Suprapubic skin (tissue), 4 donors: ENCODE measurements at places on chromosomes 7 and 10. TPM values are rescaled to one million over a fixed set of nuclear protein-coding genes. Genes with fewer than 3 reads are reported as not detected.
A peak's percentile ranks its signal among the peaks of the same experiment; 100 is the strongest.

- no peak for DNase-seq
- no peak overlapping the region for H3K4me3 ChIP-seq
- peaks cover 6% of the 10 kb centered on the region for H3K36me3 ChIP-seq
- H3K4me1 ChIP-seq = peaks cover 82% of the 10 kb centered on the region
- H3K27ac ChIP-seq = peak overlapping the region; percentile 75
Measured at GRCh38 chr7:1062296-1063294, 18.2 kb downstream of the GPR146 start.

DNA sequence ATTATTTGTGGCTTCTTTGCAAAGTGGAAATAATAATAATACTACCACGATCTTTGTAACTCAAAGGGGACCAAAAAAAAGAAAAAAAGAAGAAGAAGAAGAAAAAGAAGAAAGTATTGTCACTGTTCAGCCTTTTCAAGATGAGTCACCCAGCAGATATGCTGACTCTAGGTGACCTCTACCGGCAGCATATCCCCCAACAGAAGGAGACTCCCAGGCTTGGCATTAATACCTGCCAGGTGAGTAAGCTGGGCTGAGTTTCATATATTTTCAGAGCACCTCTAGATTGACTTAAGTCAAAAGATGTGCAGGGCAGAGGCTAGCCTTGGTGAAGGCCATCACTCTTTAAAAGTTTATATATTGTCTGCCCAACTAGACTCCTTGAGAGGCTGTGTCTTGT, 30.4 kb upstream of the GPR26 start:
- peaks cover 22% of the 10 kb centered on the region for H3K27me3 ChIP-seq
- no peaks in the 10 kb centered on the region for H3K4me1 ChIP-seq
- H3K4me3 ChIP-seq = no peak overlapping the region
- H3K27ac ChIP-seq = no peak overlapping the region

- peak; percentile 34 for DNase-seq
- H3K27ac ChIP-seq = no peak overlapping the region
- no peaks in the 10 kb centered on the region for H3K27me3 ChIP-seq
- H3K36me3 ChIP-seq = no peaks in the 10 kb centered on the region
Measured at GRCh38 chr10:86313621-86314041, 53.0 kb downstream of the GRID1 start.

DNA sequence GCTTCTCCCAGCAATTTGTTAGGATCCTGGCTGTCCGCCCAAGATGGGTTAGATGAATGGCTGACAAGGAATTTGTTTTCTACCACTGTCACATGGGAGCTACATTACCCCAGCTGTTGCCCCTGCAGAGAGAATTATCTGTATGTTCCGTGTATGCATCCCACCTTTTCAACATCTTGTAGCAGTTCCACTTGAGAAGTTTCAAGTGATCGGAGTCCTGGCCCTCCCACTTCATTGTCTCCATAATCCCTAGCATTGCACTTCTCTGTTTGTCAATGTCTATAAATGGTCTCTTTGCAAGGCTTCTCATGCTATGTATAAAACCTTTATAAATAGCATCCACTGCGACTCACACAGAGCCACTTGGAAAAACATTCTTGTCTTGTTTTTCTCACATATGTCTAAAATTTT, 972.5 kb downstream of the CNTNAP2 start:
- no peak for DNase-seq
- H3K4me3 ChIP-seq = no peak overlapping the region
- H3K4me1 ChIP-seq = no peaks in the 10 kb centered on the region
- no peaks in the 10 kb centered on the region for H3K27me3 ChIP-seq
- no peaks in the 10 kb centered on the region for H3K36me3 ChIP-seq

GRCh38 chr10:69641261-69641980, 11.4 kb downstream of the FAM241B start:
- peaks cover 33% of the 10 kb centered on the region for H3K4me1 ChIP-seq
- H3K4me3 ChIP-seq = no peak overlapping the region
- DNase-seq = peak; percentile 44
- no peak overlapping the region for H3K27ac ChIP-seq

- no peak overlapping the region for H3K27ac ChIP-seq
- H3K27me3 ChIP-seq = no peaks in the 10 kb centered on the region
- no peak overlapping the region for H3K4me3 ChIP-seq
- H3K36me3 ChIP-seq = no peaks in the 10 kb centered on the region
- H3K4me1 ChIP-seq = no peaks in the 10 kb centered on the region
Measured at GRCh38 chr10:33812586-33812985, 478.1 kb upstream of the NRP1 start.

GRCh38 chr7:12864470-12865046, 177.1 kb downstream of the ARL4A start:
- no peaks in the 10 kb centered on the region for H3K27me3 ChIP-seq
- no peak overlapping the region for H3K4me3 ChIP-seq
- no peaks in the 10 kb centered on the region for H3K36me3 ChIP-seq
- peaks cover 18% of the 10 kb centered on the region for H3K4me1 ChIP-seq

Gene DDX50
- 34.2 TPM for total RNA-seq

DNA sequence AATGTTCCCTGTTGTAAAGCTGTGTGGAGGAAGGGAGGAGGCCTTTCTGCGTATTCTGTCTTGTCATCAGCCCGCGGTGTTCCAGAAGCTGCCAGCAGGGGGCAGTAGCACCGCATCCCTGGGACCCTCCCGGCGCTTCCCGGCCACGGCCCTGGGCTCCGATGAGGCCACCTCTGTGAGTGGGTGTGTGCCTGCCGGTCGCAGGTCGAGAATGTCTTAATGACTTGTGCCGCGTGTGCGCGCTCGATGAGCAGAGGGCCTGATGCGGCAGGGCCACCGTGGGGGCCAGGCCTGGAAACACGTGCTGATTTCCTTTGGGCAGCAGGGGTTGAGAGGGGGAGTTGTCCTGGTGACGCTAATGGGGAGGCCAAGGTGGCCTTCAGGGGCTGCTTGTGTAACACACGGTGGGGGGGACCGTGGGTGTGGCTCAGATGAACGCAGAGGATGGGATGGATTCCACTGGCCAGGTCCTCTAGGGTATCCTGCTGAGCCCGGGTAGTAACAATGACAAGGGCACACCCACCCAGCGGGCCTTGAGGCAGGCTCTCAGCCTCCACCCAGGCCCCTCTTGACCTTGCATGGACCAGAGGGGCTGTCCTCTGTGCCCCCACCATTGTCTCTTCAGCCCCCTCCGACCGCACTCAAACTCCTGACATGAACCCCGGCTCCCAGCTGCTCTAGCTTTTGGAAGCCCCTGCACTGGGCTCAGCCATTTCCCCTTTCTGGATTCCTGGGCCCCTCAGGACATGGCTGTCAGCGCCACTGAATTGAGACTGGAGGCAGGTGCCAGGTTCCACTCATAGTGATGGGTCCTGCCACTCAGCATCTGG, 135.9 kb upstream of the PODXL start:
- H3K27me3 ChIP-seq = peaks cover 57% of the 10 kb centered on the region
- H3K4me1 ChIP-seq = peaks cover 15% of the 10 kb centered on the region
- no peak overlapping the region for H3K27ac ChIP-seq

DNA sequence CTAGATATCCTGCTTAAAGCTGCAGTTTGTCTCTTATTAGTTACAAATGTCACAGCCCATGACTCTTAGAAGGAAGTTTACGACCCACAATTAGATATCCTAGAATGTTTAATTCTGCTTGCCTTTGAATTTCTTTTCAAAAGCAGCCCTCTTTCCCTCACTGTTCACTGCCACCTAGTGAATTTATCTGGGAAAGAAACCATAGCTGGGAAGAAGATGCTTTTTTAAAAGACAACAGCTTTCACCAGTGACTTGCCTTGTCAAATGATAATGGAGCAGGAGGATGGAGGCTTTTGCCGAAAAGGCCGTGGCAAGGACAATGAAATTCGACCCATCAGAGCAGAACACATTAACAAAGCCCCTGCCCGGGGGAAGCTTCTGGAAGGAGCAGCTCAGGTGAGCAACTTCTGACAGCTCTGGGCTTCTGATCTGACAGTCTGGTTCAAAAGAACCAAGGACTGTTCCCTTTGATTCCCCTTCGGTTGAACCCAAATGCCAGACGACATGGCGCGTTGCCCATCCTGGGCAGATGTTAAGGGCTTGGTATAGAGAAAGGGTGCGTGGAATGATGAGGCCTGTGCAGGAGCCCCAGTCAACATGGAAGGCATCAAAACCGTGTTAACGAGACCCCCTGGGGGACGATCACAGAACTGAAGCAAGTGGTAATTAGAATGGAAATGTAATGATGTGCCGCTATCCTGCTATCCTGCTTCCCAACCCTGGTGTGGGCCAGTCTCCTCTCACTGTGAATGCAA, 236.8 kb downstream of the FRMD4A start:
- no peak for DNase-seq
- no peak overlapping the region for H3K27ac ChIP-seq
- no peak overlapping the region for H3K4me3 ChIP-seq
- no peaks in the 10 kb centered on the region for H3K27me3 ChIP-seq
- H3K36me3 ChIP-seq = no peaks in the 10 kb centered on the region

- no peak for DNase-seq
- H3K27ac ChIP-seq = no peak overlapping the region
- H3K27me3 ChIP-seq = peaks cover under 1% of the 10 kb centered on the region
- H3K36me3 ChIP-seq = no peaks in the 10 kb centered on the region
Measured at GRCh38 chr7:20835111-20835750, 48.5 kb upstream of the SP8 start.

DNA sequence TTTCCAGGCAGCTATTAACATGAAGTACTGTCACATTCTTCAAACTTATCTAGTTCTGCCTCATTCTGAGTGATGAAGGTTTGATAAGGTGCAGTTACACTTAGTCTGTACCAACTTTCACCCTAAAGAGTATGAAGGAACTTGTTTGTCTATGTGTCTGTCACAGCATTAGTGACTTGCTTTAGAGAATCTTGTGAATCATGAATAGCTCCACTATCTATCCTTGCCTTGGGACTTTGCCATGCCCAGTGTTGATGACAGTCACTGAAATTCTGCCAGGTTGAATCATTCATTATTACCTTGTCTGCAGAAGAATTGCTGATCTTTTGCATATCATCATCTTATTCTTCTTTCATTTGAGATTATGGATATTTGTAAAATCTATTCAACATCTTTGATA, 50.9 kb upstream of the A1CF start:
- H3K27ac ChIP-seq = no peak overlapping the region
- H3K4me3 ChIP-seq = no peak overlapping the region
- no peaks in the 10 kb centered on the region for H3K4me1 ChIP-seq
- no peaks in the 10 kb centered on the region for H3K36me3 ChIP-seq
- H3K27me3 ChIP-seq = no peaks in the 10 kb centered on the region
